T-cell (primary cell): ENCODE measurements at places on chromosomes 6 and 20. TPM values are rescaled to one million over a fixed set of nuclear protein-coding genes. Genes with fewer than 3 reads are reported as not detected.

XKR7 gene
- not detected for total RNA-seq

PROCR gene
- total RNA-seq = 2.3 TPM

GPSM3 gene
- 267 TPM for total RNA-seq

ERVFRD-1 gene
- not detected for total RNA-seq

ISM1 gene
- 4.5 TPM for total RNA-seq

HLA-DOA gene
- total RNA-seq = 13.4 TPM

USP49 gene
- total RNA-seq = 3.4 TPM

CST7 gene
- total RNA-seq = 22.8 TPM

NFATC2 gene
- 73.9 TPM for total RNA-seq

SLC26A8 gene
- not detected for total RNA-seq

DNA sequence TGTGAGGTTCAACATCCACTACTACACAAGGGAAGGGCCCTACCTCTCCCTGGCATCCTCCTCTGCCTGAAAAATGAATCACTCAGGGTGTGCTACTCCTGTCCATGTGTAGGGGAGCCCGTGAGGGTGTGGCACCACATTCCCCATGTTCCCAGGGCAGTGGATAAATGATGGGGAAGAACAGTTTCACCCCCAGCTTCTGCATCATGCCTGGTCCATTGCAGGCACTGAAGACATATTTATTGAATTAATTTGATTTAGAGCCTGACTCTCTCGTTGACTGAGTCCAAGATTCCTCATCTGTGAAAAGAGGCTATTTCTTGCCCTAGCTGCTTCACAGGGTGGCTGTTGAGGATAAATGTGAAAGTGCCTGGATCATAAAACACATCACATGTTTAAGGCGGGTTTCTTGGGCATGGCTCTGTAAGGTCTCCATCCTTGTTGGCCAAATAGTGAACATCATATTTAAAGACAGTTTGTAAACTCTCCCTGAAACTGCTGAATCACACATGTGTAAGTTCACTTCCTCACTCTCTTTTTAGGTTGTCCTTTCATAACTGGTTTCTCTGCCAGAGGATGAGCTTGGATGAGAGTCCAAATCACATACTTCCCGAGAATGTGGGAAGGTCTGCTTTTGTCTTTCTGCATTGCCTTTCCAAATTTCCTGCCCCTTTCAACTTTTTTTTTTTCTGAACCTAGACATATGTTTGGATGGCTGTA, 79.7 kb upstream of the FYN start:
- no peak overlapping the region for H3K4me3 ChIP-seq
- no peak for DNase-seq
- peaks cover 5% of the 10 kb centered on the region for H3K27me3 ChIP-seq
- no peaks in the 10 kb centered on the region for H3K36me3 ChIP-seq
- no peak overlapping the region for H3K27ac ChIP-seq

DNA sequence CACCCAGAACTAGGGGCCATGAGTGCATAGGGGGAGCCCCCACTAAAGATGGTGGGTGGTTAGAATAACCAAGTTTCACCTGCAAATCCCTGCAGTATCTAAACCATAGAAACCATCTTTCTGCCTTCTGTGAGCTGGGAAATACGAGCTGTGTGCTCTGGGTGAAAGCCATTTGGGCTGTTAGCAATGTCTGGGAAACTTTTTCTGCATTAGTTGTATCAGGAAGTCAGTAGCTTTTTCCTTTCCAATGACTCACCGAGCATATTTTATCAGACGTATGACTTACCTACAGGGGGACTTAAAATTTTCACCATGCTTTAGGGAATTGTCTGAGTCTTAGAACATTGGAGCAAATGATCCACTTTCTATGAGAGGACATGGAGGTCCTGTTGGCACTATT, 584.0 kb downstream of the QKI start:
- no peak overlapping the region for H3K4me3 ChIP-seq
- no peaks in the 10 kb centered on the region for H3K4me1 ChIP-seq
- no peaks in the 10 kb centered on the region for H3K36me3 ChIP-seq

DNA sequence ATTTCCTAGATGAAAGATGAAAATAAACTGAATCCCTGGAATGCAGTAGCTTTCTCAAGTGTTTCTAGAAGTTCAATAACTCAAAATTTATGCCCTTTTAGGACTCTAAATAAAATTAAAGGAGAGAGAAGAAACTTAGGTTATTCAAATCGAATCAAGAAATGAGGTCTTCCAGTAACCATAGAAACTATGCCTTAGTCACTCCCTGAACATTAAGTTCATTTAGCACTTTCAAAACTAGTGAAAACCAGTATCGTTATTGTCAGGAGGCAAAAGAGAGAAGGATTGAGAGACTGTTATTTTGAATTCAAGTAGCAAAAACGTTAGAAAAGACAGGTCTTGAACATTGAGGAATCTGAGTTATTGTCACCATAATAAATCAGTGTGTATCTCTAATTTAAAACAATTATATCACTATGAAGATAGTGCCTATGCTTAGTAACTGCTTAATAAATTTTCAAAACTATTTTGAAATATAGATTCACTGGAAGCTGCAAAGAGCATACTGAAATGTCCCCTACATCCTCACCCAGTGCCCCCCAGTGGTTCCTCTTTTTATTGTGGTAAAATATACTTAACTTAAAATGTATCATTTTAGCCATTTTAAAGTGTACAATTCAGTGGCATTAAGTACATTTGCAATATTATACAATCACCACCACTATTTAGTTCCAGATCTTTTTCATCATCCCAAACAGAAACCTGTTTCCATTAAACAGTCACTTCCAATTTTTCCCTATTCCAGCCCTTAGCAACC, 4.6 kb downstream of the RPP21 start:
- peaks cover 4% of the 10 kb centered on the region for H3K4me1 ChIP-seq
- no peaks in the 10 kb centered on the region for H3K27me3 ChIP-seq
- H3K36me3 ChIP-seq = peaks cover 9% of the 10 kb centered on the region
- DNase-seq = no peak
- no peak overlapping the region for H3K27ac ChIP-seq

DNA sequence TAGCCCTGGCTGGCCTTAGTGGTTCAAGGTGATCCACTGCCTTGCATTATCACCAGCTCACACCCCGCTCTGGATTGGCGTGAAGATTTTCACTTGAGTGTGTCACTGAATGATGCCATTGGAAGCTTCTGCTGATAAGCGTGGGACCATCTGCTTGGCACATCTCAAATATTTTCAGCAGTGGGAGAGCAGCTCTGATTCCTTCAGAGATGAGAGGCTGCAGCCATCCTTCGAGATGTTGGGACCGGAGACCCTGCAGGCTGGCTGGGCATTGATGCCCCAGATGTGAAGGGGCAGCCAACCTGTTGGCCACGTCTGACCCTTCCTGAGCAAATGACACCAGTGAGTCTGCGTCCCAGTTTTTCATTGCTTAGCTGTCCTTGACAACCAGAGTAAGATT, at the start of gene MAS1:
MAS1 (plus strand) TSS at position 197 of the 400 bp plus-strand sequence. CDS start 15,968 bp downstream, outside the sequence.
- H3K27ac ChIP-seq = no peak within 1 kb of the TSS
- H3K4me3 ChIP-seq = no peak within 1 kb of the TSS
- no peaks in the 10 kb centered on the region for H3K4me1 ChIP-seq
- peaks cover 49% of the 10 kb centered on the region for H3K27me3 ChIP-seq
- H3K36me3 ChIP-seq = no peaks in the 10 kb centered on the region
- no peak for DNase-seq

DNA sequence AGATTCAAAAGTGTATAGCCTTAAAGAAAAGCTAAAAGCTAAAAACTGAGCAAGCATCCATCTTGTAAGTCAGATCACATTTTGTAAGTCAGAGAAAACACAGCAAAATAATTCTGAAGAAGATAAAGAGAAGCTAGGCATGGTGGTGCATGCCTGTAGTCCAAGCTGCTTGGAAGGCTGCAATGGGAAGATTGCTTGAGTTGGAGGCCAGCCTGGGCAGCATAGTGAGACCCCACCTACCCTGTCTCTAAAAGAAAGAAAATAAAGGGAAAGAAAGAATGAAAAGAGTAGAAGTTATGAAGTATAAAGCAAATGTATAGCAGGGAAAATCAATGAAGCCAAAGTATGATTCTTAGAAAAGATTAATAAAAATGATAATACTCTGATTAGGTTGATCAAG, 20.5 kb upstream of the PKIG start:
- H3K27me3 ChIP-seq = no peaks in the 10 kb centered on the region
- H3K4me1 ChIP-seq = no peaks in the 10 kb centered on the region
- H3K4me3 ChIP-seq = no peak overlapping the region
- no peak for DNase-seq
- no peaks in the 10 kb centered on the region for H3K36me3 ChIP-seq

DNA sequence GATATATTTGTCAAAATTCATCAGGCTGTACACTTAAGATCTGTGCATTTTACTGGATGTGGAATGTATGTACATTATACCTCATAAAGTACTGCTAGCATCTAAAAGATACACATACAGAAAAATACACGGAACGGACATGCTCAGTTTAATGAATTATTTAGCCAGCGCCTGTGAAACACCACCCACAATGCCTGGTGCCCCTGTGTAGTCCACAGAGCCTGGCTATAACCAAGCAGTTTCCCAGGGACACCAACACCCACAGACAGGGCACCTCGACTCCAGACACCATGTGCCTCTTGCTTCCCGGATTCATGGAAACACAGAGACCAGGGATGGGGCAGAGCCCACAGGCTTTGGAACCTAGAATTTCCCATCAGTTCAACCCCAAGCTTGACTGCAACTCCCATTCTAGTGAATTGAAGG, 17.4 kb upstream of the ARMC12 start:
- H3K4me3 ChIP-seq = peak overlapping the region; percentile 17
- no peaks in the 10 kb centered on the region for H3K27me3 ChIP-seq
- peaks cover 31% of the 10 kb centered on the region for H3K4me1 ChIP-seq
- DNase-seq = no peak
- no peaks in the 10 kb centered on the region for H3K36me3 ChIP-seq

GRCh38 chr6:51619042-51619799, 468.2 kb downstream of the PKHD1 start:
- no peaks in the 10 kb centered on the region for H3K36me3 ChIP-seq
- H3K27ac ChIP-seq = no peak overlapping the region
- no peak overlapping the region for H3K4me3 ChIP-seq
- no peaks in the 10 kb centered on the region for H3K4me1 ChIP-seq

DNA sequence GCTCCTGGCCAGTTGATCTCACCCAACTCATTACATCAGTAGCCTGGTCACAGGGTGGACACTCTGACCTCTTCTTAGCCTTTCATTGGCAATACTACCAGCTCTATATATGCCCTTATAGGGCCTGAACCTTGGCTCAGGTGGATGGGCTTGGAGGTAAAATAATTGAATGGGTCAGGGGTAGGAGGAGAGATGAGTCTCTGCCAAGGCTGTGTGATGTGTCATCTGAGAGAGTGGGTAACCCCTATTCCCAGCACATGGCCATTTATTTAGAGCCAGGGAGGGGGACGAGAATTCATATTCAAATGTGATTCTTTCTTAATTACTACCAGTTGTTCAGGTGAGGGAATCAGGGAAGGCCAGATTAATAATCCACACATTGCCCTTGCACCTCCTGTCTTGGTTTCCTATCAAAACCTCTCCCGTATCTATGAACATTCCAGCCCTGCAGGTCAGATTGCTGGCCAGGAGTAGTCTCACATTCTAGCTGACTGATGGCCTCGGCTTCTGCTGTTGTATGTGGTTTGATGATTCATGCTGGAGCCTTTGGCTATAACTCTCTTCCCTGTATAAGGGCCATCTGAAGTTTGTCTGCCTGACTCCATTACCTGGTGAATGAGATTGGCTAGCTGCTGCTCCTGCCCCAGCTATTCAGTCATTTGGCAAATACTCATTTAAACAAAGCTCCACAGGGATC, 13.4 kb downstream of the C20orf173 start:
- H3K4me1 ChIP-seq = no peaks in the 10 kb centered on the region
- H3K36me3 ChIP-seq = peaks cover 10% of the 10 kb centered on the region
- H3K4me3 ChIP-seq = no peak overlapping the region
- no peak for DNase-seq
- H3K27me3 ChIP-seq = no peaks in the 10 kb centered on the region

GRCh38 chr6:3987053-3987452, 91.9 kb downstream of the FAM217A start:
- H3K27me3 ChIP-seq = no peaks in the 10 kb centered on the region
- H3K4me3 ChIP-seq = no peak overlapping the region
- H3K4me1 ChIP-seq = peaks cover 8% of the 10 kb centered on the region
- DNase-seq = no peak

GRCh38 chr20:48535556-48535955, 292.2 kb downstream of the PREX1 start:
- H3K4me1 ChIP-seq = no peaks in the 10 kb centered on the region
- no peak overlapping the region for H3K4me3 ChIP-seq
- H3K27ac ChIP-seq = no peak overlapping the region
- no peaks in the 10 kb centered on the region for H3K36me3 ChIP-seq

GRCh38 chr6:145238787-145239186, 496.5 kb downstream of the EPM2A start:
- DNase-seq = no peak
- no peaks in the 10 kb centered on the region for H3K36me3 ChIP-seq
- no peak overlapping the region for H3K27ac ChIP-seq
- no peaks in the 10 kb centered on the region for H3K27me3 ChIP-seq
- H3K4me3 ChIP-seq = no peak overlapping the region

- H3K4me3 ChIP-seq = no peak overlapping the region
- H3K4me1 ChIP-seq = peaks cover 5% of the 10 kb centered on the region
- DNase-seq = no peak
Measured at GRCh38 chr20:2463616-2464365, 6.8 kb downstream of the SNRPB start.

GRCh38 chr6:27452496-27452897, 20.4 kb downstream of the ZNF184 start:
- no peak for DNase-seq
- peaks cover 12% of the 10 kb centered on the region for H3K36me3 ChIP-seq
- no peak overlapping the region for H3K27ac ChIP-seq

GRCh38 chr6:37871616-37872372, 52.3 kb downstream of the ZFAND3 start:
- H3K27me3 ChIP-seq = no peaks in the 10 kb centered on the region
- H3K4me3 ChIP-seq = no peak overlapping the region
- no peak overlapping the region for H3K27ac ChIP-seq

DNA sequence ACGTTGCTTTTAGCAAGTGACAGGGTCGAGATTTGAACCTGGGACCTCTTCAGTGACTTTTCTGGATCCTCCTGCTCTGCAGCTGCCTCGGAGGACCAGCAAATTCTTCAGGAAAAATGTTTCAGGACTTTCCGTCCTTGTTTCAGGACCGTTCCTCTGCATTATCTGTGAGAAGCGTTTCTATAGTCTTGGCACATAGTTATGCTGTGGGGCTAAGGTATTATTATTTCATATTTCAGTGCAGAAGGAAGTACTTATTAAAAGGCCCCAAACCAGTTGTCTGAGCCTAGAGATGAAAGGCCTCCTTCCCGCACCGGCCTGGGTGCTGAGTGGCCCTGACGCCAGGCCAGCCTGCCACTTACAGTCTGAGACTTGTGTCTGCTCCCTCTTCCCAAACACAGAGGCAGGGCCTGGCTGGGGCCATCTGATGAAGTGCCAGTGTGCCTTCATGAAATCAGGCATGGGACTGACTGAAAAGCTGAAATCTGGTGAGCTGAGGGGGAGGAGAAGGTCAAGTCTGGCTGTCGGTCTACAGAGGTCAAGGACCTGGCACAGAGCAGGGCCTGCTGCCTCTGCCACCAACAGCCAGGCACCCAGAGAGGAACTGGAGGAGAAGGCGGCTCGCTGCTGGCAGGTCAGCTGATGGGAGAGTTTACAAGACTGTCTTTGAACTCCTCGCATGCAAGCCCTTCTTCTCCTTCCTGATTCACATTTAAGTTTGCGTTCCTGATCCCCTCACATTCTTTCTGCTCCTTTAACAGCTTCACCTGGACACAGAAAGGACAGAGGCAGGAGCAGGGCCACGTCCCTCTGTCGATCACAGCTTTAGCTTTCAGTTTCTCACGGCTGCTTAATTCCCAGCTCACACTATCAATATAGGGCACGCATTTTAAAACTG, 8.9 kb upstream of the QKI start:
- no peaks in the 10 kb centered on the region for H3K27me3 ChIP-seq
- peak overlapping the region; percentile 50 for H3K27ac ChIP-seq
- peaks cover 9% of the 10 kb centered on the region for H3K4me1 ChIP-seq
- H3K36me3 ChIP-seq = no peaks in the 10 kb centered on the region

GRCh38 chr20:41139227-41140093, 2.1 kb downstream of the PLCG1 start:
- H3K4me3 ChIP-seq = peak overlapping the region; percentile 97
- H3K27me3 ChIP-seq = no peaks in the 10 kb centered on the region
- DNase-seq = no peak
- H3K36me3 ChIP-seq = peaks cover 4% of the 10 kb centered on the region
